HT1080 (cell line): ENCODE measurements at places on chromosomes 1 and 21.

GRCh38 chr1:150311762-150312161, 9.6 kb upstream of the PRPF3 start:
- no peak for DNase-seq

DNA sequence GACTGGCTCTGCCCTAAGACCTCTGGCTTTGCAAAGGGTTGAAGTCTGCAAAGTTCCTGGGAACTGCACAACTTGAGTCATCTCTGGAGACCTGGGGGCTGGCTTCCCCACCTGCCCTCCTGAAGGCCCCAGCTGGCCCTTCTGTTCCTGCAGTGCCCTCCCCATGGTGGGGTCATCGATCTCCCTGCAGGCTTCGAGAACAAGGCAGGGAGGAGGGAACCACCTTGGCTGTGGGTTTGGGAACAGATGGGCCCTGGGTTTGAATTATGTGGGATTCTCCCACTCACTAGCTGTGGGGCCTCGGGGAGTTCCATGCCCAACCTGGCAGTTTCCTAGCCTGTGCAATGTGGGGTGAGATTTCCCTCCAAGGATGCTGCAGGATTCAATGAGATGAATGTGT, 310.2 kb downstream of the PTPRU start:
- DNase-seq: no peak

DNA sequence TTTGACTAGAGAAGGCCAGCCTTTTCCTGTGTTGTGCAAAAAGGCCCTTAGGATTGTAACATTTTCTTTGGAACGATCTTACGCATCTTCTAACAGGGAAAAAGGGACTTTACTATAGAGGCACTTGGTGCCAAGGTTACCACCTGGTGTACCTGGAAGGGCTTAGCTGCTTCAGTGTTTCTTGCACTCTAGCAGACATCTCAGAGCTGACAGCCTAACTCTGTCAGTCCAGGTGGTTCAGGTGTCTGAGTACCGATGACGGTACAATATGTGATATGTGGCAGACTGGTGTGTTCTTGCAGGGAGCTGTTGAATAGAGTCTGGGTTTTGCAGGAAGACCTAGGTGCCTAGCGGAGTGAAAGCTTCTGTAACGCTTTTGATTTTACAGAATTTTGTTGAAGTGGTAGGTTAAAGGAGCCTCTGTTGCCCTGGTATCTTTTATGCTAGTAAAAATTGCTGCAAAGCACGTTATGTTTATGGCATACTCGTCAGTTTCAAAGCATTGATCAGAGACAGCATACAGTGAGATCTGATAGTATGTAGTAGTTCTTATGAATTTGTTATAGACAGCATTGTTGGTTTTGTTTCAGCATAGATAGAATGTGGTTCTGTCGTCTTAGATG, 1.4 kb downstream of the MAGI3 start:
- no peak for DNase-seq

GRCh38 chr1:81880781-81881180, 80.0 kb downstream of the ADGRL2 start:
- no peak for DNase-seq

DNA sequence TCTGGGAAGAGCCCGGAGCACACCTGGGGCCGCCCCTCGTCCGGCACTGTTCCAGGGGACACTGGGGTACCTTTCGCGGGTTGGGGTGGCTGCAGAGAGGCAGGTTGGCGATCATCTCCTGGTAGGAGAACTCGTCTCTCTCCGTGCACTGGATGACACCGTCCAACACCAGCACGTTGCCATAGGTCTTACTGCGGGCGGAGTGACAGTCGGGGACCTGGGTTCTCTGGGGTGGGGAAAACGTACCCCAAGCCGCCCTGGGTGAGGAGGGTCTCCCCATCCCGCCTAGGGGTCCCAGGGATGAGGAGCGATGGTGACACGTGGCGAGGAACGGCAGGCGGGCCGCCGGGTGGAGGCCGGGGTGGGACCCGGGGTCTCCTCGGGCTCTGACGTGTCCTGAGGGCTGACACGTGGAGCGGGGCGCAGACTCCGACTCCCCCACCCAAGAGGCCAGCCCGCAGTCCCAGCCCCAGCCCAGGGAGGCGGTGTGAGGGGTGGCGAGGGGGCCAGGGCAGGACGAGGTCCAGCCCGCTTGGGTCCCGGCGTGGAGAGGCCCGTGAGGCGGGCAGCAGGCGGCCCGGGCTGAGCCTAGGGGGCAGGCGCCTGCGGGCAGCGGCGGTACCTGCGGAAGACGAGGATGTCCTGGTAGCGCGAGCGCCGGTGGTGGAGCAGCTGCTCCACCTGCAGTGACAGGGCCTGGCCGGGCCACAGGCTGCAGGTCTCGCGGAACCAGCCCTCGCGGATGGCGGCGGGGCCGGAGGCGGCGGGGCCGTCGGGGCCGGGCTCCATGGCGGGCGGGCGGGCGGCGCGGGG, 457 bp downstream of the SRM start:
- DNase-seq: no peak

DNA sequence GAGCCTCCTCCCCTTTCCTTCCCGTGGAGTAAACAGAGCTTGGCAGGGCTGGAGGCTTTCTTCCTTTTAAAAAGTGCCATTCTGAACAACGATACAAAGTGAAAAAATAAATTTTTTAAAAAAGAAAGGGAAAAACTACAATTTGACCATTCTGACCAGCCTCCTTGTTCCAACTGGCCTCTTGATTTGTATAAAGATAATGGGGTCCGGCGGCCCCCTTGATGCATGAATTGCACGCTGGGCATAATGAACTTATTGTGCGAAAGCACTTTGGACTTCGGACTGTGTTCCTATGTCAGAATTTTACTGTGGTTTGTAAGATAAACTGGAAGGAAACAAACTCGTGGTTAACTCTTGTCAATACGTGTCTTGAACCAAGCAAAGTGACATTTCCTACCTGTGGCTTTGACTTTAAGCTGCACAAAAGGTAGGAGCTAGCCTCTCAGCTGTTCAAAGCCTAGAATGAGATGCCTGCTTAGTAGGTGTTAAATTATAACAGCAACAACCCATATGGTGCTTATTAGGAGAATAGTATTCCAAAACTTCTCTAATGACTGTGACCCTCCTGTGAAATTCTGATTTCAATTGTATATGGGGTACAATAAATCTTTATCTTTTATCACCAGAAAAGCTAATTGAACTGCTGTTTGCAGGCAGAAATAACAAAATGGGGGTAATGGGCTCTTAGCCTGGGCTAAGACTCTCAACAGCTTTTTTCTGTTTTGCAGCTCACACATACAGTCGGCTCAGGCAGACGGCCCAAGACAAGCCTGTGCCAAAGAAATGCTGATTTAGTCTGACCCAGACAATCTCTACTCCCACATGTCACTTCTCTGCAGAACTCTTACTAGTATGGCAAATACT, 9.3 kb downstream of the IRF2BP2 start:
- DNase-seq: no peak

- no peak for DNase-seq
These were observed 39.8 kb downstream of the SNAP47 start for GRCh38 chr1:227774821-227775661.

- no peak for DNase-seq
These were observed 745 bp downstream of the PARP1 start for GRCh38 chr1:226407199-226407496.

DNA sequence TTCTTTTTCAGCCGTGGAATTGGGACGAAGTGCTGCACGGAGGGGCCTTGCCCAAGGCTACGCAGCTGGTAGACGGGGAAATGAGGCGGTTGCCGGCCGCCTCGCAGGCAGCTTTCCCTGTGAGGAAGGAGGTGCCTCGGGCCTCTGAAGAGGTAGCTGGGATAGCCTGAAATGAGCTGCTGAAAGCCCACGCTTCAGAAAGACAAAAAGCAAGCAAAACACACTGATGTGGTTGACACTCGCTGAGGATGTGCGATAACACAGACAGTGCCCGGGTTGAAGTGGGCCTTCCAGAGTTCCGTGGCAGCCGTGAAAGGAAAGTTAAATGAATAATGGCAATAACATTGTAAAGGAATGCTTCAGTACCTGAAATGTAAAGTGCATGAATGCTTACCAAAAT, 47.2 kb downstream of the S1PR1 start:
- no peak for DNase-seq

GRCh38 chr1:209652121-209652735, at the start of gene LAMB3:
LAMB3 (minus strand) TSS chr1:209652425; CDS start chr1:209650944, 1,481 bp downstream.
- peak; percentile 89 for DNase-seq

DNA sequence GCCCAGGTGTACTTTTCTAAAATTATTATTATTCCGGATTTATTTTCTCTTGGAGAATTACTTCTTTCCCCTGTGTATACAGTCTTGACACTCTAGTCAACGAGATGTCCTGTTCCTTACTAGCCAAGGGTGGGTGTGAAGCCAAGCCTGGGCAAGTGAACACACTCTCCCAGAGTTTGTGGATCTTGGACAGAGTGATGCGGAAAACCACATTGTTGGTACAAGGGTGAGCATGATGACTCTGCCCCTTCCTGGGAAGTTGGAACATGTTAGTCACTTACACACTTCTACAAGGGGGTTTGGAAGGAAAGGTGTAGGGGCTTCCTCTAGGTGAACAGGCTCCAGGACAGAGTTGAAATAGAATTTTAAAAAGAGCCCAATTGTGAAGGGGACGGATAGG, 20.0 kb upstream of the RD3 start:
- DNase-seq: peak; percentile 84

DNA sequence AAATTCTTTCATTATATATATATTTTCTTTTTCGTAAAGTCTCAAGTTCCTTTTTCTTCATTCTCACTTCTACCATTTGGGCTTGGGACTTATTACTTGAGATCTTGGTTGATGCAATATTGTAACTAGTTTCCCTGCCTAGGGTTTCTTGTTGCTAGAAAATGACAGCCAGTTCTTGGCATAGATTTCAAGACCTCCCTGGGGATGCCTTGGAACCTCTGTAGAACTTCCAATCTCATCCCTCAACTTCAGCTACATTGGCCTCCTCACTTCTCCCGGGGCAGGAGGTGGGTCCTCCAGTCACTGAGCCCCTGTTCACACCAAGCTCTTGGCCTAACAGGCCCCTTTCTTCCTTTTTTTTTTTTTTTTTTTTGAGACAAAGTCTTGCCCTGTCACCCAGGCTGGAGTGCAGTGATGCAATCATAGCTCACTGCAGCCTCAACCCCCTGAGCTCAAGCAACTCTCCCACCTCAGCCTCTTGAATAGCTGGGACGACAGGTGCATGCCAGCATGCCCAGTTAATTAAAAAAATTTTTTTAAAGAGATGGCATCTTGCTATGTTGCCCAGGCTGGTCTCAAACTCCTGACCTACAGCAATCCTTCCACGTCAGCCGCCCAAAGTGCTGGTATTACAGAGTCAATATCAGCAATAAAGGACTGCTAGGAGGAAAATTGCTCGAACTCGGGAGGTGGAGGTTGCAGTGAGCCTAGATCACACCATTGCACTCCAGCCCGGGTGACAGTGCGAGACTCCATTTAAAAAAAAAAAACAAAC, 33.1 kb downstream of the MAP3K7CL start:
- DNase-seq: no peak

GRCh38 chr1:24749252-24749651, 4.0 kb downstream of the CLIC4 start:
- DNase-seq: no peak

- no peak for DNase-seq
These were observed 34.1 kb upstream of the C1orf21 start for GRCh38 chr1:184352776-184353175.

DNA sequence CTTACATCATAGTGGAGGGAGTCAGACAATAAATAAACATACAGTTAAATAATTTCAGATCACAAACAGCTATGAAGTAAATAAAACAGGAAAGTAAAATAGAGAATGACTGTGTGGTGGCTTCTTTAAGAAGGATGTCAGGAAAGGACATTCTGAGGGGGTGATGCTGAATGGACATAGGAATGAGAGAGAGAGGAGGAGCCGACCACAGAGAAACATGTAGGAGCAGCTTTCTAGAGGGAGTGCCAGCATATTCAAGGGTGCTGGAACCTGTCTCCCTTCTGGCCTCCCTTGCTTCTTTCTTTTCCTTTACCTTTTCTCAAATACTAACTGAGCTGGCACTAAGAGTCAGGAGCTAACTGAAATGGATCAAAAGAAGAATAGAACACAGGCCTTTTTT, 20.5 kb upstream of the BCL10 start:
- DNase-seq: peak; percentile 5

DNA sequence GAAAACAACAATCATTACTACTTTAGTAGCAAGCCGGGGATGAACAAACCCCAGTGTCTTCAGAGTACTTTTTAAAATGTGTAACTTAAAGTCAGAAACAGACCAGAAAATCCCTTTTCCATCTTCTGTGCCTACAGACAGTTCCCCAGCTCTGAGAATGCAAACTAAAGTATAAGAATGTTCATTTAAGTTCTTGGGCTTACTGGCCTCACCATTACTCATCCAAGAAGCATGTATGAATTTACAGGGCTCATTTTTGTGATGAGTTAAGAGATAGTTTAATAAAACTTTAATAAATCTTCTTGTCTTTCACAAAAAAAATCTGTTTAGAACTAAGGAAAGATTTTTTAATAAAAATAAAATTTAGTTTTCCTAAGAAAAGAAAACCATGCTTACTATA, 4.6 kb downstream of the LPGAT1 start:
- DNase-seq: no peak

DNA sequence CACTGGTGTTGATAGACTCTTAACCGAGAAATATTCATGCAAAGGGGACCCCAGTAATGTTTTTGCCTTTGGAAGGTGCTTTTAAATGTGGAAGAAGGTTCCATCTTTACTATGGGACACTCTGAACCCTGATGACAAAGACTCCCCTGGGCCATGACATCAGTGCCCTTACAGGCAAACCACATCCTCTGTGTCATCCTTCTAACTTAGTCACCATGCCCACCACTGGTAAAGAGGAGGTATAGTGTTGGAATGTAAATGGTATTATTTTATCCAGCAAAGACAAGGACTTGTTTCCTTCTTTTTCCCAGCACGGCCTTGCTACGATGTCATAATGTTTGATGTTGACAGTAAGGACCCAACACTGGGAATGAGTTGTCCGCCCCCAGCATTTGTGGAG, 12.6 kb downstream of the METTL13 start:
- peak; percentile 96 for DNase-seq

DNA sequence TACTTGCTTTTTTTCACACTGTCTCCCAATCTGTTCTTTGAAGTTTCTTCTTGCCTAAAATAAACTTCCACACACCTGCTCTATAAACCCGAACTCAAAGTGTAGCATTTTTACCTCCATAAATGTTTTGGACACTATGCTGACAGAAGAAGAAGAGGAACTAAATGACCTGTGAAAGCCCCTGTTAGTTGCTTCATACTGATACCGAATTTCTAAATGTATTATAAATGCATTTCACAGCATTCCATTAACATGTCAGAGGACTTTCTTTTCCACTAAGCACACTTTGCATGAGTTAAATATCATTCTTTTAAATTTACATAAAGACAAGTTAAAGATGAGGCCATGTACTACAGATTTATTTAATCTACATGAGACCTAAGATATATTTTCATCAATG, 281.0 kb downstream of the SMYD3 start:
- no peak for DNase-seq
